ENCODE measurements at places on chromosomes 5 and 9. TPM values are rescaled to one million over a fixed set of nuclear protein-coding genes. Genes with fewer than 3 reads are reported as not detected.

Gene CETN3
- total RNA-seq = 8.5 TPM

Gene TPD52L3
- total RNA-seq = not detected

Gene WDR38
- total RNA-seq = not detected

Gene SAXO1
- total RNA-seq = under 0.01 TPM

Gene QRFP
- total RNA-seq = not detected

Gene APBA1
- total RNA-seq = 7.1 TPM

Gene EPB41L4B
- total RNA-seq = under 0.01 TPM

Gene ELAVL2
- 0.14 TPM for total RNA-seq

Gene TLX3
- total RNA-seq = not detected

Gene HTR4
- total RNA-seq = not detected

Gene NMUR2
- total RNA-seq = not detected

Gene PCDHB3
- total RNA-seq = 0.55 TPM

Gene WDR5
- total RNA-seq = 12.5 TPM

Gene IFNA21
- total RNA-seq = not detected

Gene SLC34A3
- not detected for total RNA-seq

Gene PHF24
- total RNA-seq = under 0.01 TPM

Gene NUTM2F
- total RNA-seq = not detected

Gene KCNMB1
- total RNA-seq = not detected

Gene CCDC180
- 1.7 TPM for total RNA-seq

Gene PCDHGA5
- total RNA-seq = 1.3 TPM

Gene HRCT1
- total RNA-seq = 0.14 TPM

Gene ARID3C
- 0.14 TPM for total RNA-seq

Gene SCGB3A1
- not detected for total RNA-seq

Gene OR1J2
- total RNA-seq = 0.14 TPM

Gene TMEM215
- not detected for total RNA-seq

Gene SMIM32
- not detected for total RNA-seq

Gene GLDC
- 1.4 TPM for total RNA-seq

Gene PCDHGA9
- total RNA-seq = 3.1 TPM

Gene CLK4
- 25.0 TPM for total RNA-seq

Gene S1PR3
- total RNA-seq = 77.7 TPM

Gene GABBR2
- total RNA-seq = 12.9 TPM

Gene PCDHA2
- under 0.01 TPM for total RNA-seq

Gene SPOCK1
- 302 TPM for total RNA-seq

Gene INSL4
- total RNA-seq = not detected

Gene ABITRAM
- total RNA-seq = 3.7 TPM

Gene PPP1R26
- 9.5 TPM for total RNA-seq

Gene EGFL7
- total RNA-seq = 15.6 TPM

Gene C5
- 4.5 TPM for total RNA-seq

All from smooth muscle cell of bladder (primary cell).